ENCODE measurements at places on chromosomes 1 and 21.
A peak's percentile ranks its signal among the peaks of the same experiment; 100 is the strongest.

DNA sequence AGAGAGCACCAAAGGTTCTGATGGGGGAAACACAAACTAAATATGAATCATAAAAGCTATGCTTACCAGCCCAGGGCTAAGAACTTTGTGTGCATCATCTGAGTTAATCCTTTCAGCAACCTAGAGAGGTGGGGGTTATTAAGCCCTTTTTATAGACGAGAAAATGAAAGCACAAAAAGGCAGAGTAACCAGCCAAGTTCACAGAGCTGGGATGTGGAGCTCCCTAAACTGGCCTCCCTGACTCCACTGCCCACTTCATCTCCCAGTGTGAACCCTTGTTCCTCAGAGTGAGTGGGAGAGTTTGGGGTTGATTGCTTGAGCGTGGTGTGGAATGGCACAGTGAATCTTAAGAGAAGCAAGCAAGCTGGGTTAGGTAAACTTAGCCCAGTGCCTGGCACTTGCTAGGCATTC lies 10.8 kb upstream of the BCAR3 start:
- no peak for DNase-seq

- no peak for DNase-seq
These were observed 39.6 kb upstream of the KDM4A start for GRCh38 chr1:43610339-43610738.

DNA sequence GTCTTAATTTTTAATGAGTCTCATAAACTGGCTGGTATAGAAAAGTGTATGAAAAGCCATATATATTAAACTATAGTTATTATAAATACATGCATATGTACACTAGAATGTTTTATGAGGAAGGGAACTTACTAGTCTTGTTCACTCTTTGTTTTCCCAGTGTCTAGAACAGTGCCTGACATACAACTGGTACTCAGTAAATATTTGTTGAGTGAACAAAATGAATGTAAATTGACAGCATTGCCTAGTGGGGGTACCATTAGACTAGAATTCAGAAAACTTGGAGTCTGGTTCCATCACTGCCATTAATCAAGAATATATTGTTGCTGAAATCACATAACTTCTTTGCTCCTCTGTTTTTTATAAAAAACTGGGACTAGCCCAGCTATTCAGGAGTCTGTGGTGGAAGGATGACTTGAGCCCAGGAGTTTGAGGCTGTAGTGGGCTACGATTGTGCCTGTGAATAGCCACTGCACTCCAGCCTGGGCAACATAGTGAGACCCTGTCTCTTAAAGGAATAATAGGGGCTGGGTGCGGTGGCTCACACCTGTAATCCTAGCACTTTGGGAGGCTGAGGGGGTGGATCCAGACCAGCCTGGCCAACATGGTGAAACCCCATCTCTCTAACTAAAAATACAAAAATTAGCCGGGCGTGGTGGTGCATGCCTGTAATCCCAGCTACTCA lies 51.1 kb downstream of the NFIA start:
- DNase-seq = no peak

- DNase-seq = no peak
These were observed 91.3 kb downstream of the RIPK4 start for GRCh38 chr21:41675574-41675973.

DNA sequence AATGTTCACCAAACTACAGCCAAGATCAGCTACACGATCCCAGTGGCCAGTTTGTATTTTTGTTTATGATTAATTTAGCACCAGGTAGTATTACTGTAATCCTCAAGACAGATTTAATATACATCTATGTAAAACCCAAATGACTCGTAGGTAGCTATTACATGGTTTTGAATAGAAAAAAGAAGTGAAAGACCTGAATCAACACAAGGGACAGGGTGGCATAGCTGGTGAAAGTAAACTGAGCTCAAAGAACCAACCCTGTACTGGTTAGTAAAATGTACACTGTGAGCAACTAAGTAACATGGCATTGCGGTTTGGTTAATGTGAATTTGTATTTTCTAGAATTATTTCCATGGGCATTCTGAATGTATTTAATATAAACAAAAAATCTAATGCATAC lies 8.8 kb downstream of the GPATCH2 start:
- DNase-seq = no peak

- no peak for DNase-seq
These were observed 73.7 kb upstream of the ST6GALNAC5 start for GRCh38 chr1:76793594-76793993.

- DNase-seq = no peak
These were observed 40.2 kb downstream of the PLXNA2 start for GRCh38 chr1:208203848-208204609.

- no peak for DNase-seq
These were observed 199.4 kb upstream of the PTGFR start for GRCh38 chr1:78291418-78291817.

- DNase-seq = no peak
These were observed 1.6 kb downstream of the RPF1 start for GRCh38 chr1:84480650-84481049.

GRCh38 chr1:200831091-200831490 lies 41.7 kb upstream of the GPR25 start:
- no peak for DNase-seq

DNA sequence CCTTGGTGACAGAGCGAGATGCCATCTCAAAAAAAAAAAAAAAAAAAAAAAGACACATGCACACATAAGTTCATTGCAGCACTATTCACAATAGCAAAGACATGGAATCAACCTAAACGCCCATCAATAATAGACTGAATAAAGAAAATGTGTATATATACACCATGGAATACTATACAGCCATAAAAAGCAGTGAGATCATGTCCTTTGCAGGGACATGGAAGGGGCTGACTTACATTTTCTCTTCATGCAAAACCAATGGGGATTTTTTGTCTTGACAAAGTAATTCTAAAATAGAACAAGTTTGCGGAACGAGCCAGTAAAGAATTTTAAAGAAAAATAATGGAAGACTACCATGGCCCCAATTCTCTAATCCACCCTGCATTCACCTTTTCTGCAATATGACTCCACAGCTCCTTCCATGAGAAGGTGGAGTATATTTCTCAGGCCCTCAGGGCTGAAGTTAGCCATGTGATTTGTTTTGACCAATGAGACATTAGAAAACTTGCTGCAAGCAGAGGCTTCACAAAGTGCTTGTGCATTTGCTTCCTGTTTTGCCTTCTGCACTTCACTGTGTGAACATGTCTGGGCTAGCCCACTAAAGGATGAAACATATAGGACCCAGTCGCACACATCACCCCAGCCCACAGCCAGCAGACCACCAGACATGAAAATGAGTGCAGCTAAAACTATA lies 78.8 kb upstream of the NR5A2 start:
- no peak for DNase-seq

DNA sequence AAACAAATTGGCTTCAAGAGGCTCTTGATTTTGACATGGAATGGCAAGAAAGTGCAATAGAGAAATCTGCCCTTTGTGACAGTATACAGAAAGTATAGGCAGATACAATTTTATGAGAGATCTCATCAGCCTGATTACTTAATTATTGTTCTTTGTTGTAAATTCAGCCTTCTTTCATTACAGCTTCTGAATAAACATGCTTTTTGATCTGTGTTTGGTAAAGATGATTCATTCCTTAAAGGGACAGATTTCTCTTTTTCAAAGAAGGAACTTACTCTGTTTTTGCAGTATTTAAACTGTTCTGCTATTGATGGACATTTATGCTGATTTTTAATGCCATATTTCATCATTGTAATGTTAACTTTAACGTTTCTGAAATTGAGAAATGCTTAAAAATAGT lies 13.7 kb upstream of the MPC2 start:
- DNase-seq = no peak

DNA sequence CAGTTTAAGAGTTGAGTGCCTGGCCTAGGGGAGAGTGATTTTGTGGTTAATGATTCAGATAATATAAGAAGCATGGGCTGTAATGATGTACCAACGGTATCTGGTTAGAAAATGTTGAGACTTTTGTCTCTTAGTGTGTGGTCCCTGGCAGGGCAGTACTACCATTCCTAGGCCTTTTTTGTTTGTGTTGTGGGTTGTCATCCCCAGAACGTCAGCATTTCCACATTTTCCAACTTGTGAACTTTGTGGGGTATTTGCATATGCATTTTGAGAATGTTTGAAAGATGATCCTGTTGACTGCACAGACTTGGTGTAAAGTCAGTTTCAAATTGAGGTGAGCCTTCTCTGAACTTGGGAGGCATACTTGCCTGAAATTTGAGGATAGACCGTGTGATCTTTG lies 11.4 kb downstream of the NEK7 start:
- DNase-seq = no peak

- peak; percentile 15 for DNase-seq
These were observed 66.7 kb upstream of the SELENON start for GRCh38 chr1:25733271-25733670.

DNA sequence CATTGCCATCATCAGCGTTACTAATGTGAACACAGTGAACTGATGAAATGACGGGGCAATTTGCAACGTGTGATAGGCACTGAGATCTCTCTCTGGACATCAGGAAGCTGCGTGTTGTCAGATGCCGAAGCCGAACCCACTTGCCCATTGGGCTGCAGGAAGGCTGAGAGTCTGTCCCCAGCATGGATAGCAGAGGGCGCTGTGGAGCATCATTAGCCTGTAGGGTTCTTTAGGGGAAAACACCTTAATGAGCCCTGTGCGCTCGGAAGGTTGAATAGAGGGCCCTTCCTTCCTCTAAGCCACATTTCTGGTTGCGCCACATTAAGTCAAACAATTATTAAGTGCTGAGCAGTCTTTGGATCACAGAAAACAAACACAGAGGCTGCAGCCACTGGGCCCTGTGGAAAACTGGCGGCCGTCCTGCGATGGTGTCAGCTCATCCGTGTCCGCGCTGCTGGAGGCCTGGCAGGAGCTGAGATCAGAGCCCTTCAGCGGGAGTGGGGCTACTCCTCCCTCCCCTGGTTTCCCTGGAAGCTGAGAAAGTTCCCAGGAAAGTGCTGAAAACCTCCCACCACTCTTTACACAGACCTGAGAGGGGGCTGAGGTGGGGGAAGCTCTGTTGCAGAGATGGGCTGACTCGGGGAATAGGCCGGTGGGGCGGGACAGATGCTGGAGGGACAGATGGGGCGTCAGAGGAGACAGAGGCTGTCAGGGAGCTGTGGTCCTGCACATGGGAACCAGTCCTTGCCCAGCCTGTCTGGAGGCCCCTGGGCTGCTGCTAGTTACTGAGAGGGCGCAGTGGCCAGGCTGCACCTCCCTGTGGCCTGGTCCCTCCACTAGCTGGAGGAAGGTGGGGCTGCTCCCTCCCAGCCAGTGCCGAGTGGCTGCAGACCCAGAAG lies 12.7 kb downstream of the TFF2 start:
- DNase-seq = peak; percentile 81

DNA sequence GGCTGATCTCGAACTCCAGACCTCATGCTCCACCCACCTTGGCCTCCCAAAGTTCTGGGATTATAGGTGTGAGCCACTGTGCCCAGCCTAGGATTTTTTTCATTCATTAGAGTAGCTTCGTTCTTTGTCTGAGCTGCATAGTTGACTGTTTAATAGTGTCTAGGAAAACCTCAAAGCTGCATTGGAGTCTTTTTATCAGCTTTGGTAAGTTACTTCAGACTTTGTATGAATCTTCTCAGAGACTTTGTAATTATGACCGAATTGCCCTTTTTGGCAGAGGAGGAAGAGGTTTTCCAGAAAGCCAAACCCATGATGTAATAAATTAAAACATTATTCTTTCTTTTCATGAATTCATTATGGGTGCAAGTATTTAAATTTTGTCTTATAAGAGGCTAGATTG lies 5.1 kb downstream of the DNAJB4 start:
- no peak for DNase-seq

- DNase-seq = no peak
These were observed 38.4 kb upstream of the FGGY start for GRCh38 chr1:59258412-59259032.

DNA sequence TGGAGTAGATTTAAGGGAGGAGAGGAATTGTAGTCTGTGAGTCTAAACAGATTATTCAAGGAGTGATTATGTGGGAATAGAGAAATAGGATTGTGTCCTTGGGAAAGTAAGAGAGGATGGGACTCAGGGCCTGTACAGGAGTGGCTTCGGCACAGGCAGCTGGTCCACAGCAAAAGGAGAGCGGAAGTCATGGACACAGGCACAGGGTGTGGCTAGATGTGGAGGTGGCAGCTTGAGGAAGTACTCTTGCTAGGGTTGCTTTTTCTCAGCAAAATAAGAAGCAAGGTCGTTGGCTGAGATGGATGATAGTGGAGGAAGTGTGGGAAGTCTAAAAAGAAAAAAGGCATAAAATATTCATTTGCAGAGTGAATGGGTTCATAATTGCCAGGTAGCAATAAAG lies 18.5 kb upstream of the ZNF648 start:
- no peak for DNase-seq

DNA sequence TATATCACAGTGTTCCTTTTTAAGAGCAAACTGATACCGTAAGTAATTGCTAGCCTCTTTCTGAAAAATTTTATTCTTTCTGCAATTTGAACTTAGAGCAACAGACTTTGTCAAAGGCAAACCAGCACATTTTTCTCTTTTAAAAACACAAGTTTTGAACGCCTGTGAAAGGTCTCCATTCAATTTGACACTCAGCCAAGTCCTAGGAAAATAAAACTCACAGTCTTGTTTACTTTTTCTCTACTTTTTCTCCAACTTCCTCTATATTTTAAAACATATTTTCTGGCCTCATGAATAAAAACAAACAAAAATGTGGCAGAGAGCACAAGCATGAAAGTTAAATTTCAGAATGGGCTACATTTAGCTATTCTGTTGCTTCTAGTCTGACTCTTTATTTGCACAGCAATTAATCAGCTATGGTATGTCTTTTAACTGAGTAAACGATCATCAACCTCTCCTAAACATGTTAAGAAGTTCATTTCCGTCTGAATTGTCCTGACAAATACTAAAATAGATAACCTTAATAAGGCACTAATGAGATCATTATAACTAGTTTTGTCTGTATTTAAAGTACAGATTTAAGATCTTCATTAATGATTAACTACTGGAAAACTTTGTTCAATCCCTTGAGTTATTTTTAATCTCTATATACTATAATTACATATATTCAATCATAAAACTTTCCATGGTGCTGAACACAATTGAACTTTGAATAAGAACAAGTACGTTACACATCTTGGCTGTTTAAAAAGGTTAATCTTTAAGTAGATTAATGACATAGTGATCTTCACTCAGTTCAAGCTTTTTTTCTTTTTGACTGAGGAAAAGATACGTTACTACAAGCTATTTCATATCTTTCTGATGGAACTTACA lies 550.6 kb downstream of the PTBP2 start:
- DNase-seq = no peak

DNA sequence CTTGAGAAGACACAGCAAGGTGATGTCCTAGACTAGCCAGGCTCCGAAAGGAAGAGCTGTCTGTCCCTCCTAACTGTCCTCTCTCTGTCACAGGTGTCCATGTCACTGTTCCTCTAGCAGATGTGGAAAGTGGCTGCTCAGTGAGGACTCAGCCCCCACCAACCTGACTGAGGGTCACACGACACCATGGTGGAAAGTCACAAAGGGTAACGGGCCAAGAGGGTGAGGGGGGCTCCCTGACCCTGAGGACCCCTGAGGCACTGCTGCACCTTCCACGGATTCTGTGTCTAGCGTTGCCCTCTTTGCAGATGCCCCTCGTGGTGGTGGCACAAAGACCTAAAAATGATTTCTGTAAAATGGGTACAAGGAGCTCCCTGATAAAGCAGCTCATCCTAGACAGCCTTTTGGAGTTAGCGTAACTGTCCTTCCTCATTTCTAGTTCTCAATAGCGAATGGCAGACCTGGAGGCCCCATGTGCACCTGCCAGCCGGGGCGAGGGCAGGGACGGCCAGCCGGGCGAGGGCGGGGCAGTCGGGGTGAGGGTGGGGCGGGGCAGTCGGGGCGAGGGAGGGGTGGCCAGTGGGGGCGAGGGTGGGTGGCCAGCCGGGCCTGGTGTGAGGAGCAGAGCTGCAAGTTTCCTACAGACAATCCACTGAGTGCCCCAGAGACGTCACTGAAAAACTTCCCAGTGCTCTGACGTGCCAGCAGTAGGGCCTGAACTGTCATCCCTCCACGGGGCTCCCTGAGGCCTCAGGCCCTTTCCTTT lies 23.4 kb downstream of the POFUT2 start:
- DNase-seq = peak; percentile 60

Data from H7 (cell line).